ENCODE measurements at places on chromosomes 16 and 17.

- no peak for DNase-seq
Observed at GRCh38 chr17:82593590-82594087, 54.6 kb downstream of the WDR45B start.

GRCh38 chr17:81685108-81685507 is 1.3 kb downstream of the HGS start:
- no peak for DNase-seq

- no peak for DNase-seq
Observed at GRCh38 chr17:33383488-33384023, 90.5 kb upstream of the ASIC2 start.

DNA sequence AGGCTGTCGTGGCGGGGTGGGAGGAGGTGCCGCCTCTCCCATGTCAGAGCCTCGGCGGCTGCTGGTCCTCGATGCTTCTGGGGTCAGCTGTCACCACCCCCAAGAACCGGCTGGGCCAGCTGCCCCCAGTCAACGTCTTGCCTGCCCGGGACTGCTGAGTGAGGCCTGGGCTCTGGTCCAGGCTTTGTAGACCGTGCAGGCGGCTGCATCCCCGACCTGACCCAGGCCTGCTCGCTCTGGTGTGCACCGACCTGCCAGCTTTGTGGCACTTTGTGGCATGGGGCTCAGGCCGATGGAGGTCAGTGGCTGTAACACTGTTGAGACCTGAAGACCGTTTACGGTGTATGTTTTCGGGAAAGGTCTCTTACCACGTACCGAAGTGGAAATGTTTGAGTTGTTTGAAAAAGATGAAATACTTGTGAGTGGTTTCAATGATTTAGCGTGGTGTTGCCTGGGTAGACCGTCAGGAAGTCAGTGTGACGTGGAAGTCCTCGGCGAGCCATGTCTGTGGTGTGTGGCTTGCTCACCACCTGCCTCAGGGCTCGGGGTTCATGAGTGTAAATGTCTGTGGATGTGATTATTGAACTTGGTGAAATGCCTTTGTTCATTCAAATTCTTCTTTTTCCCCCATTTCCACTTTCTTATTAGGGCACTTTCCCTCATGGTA is 53.2 kb upstream of the ZNF750 start:
- DNase-seq, result peak; percentile 73

DNA sequence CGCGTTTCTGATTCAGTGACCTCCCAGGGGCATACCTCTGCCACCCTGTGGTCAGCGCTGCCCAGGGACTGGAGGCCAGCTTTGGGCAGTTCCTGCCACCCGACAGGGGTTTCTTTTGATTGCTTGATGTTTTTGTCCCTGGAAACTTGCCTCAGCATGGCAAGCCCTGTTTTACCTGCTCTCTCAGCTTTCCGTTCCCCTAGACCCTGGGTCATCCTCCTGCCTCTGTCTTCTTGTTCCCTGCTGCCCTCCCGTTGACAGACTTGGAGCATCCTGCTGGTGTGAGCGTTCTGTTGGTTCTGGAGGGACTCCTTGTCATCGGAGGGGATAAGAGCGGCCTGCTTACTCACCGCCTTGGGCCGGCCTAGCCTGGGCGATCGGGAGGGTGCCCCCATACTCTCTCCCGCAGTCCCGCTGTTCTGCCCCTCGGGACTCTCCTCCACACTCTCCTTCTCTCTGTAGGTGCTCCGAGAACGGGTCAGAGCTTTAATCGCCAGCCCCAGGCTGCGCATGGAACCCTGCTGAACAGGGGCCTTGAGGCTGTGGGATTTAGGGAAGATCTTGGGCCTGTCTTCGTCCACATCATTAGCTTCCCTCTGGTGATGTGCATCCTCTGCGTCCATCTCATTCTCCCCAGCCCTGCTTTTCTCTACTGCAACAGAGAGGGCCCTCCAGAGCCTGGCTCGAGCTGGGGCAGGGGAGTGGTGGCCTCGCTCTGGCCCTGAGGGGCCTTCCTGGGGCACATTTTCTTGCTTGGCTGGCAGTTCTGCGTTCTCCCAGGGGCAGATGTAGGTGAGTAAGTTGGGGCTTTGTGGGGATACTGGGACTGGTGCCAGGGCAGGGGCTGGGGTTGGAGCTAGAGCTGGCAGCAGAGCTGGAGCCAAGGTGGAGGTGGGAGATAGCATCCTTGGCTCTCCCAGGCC is 13.7 kb downstream of the GPR179 start:
- no peak for DNase-seq

DNA sequence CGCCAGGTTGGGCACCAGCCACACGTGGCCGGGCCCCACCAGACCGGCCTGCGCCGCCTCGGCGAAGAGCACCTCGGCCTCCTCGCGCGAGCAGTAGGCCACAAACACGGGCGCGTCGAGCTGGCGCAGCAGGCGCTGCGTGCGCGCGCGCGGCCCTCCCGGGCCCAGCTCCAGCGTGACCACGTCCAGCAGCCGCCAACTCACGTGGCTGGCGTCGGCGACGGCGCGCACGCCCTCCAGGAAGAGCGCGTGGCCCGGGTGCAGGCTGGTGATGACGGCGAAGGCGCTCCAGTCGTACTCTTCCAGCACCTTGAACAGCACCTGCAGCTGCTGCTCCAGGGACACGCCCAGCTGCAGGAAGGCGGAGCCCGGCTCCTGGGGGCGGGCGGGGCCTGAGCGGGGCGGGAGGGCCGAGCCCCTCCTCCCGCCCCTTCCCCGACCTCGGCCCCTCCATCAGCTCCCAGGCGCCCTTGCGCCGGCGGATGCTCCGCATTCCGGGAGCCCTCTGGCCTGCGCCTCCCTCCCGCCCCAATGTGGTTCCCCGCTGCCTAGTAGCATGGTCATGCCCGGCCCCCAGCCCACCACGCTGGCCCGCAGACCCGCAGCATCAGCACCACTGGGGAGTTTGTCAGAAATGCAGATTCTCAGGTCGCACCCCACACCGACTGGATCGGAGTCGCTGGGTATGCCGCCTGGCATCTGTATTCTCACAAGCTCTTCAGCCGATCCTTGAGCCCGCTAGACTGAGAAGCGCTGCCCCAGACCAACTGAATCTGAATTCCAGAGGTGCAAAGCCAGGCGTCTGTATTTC is 7.2 kb downstream of the GRIN2C start:
- DNase-seq, result no peak

DNA sequence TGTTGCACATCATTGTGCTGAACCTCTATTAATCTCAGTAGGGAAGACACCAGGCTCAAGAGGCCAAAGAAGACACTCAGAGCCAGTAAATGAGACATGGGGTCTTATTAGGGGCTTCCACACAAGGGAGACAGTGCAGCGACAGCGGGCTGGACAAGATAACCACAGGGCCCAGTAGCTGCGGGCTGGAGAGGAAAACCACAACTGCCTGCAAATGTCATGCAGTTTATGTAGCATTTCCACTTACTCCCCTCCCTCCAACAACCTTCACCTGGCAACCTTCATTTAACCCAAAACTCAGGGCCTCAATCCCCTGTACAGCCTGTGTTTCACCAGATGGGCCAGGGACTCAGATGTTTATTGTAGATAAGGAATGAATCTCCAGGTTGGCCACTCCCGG is 185.6 kb downstream of the UTP18 start:
- no peak for DNase-seq

DNA sequence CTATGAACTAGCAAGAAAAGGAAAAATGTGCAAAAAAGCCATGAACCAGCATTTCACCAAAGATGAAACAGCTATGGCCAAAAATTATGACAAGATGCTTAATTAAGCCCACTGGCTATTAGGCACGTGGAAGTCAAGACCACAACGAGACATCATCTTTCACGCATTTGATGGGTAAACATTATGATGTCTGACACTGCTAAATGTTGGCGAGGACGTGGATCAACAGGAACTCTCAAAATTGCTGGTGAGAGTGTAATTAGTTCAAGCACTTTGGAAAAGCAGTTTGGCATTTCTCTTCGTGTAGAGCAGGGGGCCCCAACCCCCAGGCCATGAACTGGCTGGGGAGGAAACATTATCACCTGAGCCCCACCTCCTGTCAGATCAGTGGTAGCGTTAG is 39.6 kb upstream of the ADGRG1 start:
- DNase-seq, result no peak

All from right lung (tissue), 10 donors.